Activated CD4-positive, alpha-beta T cell treated with anti-CD3 and anti-CD28 coated beads for 36 hours (primary cell): ENCODE measurements at places on chromosomes 2 and 18. TPM values are rescaled to one million over a fixed set of nuclear protein-coding genes. Genes with fewer than 3 reads are reported as not detected.

STARD6 gene
- 0.23 TPM for total RNA-seq

RESP18 gene
- total RNA-seq = not detected

CREG2 gene
- not detected for total RNA-seq

VWC2L gene
- total RNA-seq = not detected

LINC00305 gene
- not detected for total RNA-seq

KCNE4 gene
- total RNA-seq = not detected

MYCN gene
- total RNA-seq = 0.28 TPM

EIF5B gene
- total RNA-seq = 95.4 TPM

EGR4 gene
- total RNA-seq = 0.18 TPM

FEV gene
- total RNA-seq = not detected

LRATD1 gene
- not detected for total RNA-seq

GREB1L gene
- total RNA-seq = not detected

SCN1A gene
- not detected for total RNA-seq

ZRANB3 gene
- total RNA-seq = 16.5 TPM

CYTIP gene
- 536 TPM for total RNA-seq

FANCL gene
- 19.7 TPM for total RNA-seq

GKN1 gene
- not detected for total RNA-seq

IGFBP5 gene
- total RNA-seq = not detected

METAP1D gene
- total RNA-seq = 5.3 TPM

TEKT4 gene
- not detected for total RNA-seq

SLC8A1 gene
- 1.9 TPM for total RNA-seq

PARD3B gene
- total RNA-seq = not detected

ITPRID2 gene
- total RNA-seq = 51.8 TPM

CPO gene
- not detected for total RNA-seq

CABLES1 gene
- total RNA-seq = 3.8 TPM

HOXD9 gene
- total RNA-seq = not detected

SLC23A3 gene
- total RNA-seq = 1.9 TPM

ADCYAP1 gene
- total RNA-seq = not detected
